ENCODE measurements at places on chromosomes 1 and 21.

DNA sequence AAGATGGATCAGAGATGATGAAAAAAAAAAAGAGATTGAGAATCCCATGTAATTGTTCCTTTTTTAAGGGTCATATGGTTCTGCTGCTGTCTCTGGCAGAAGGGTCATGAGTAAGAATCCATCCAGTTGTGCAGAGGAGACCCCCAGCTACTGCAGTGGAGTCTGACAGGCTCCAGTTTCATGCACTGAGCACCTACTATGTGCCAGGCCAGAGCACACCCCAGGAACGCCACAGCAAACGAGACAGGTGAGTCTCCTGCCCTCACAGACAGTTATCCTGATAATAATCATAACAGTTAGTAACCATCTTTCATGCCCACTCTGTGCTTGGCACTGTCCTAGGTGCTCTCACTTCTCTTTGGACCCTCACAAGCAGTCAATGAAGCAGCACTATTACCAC, 420.0 kb downstream of the MATN1 start:
- DNase-seq, result no peak

GRCh38 chr1:100785470-100786052, 66.0 kb downstream of the VCAM1 start:
- DNase-seq, result peak; percentile 95

DNA sequence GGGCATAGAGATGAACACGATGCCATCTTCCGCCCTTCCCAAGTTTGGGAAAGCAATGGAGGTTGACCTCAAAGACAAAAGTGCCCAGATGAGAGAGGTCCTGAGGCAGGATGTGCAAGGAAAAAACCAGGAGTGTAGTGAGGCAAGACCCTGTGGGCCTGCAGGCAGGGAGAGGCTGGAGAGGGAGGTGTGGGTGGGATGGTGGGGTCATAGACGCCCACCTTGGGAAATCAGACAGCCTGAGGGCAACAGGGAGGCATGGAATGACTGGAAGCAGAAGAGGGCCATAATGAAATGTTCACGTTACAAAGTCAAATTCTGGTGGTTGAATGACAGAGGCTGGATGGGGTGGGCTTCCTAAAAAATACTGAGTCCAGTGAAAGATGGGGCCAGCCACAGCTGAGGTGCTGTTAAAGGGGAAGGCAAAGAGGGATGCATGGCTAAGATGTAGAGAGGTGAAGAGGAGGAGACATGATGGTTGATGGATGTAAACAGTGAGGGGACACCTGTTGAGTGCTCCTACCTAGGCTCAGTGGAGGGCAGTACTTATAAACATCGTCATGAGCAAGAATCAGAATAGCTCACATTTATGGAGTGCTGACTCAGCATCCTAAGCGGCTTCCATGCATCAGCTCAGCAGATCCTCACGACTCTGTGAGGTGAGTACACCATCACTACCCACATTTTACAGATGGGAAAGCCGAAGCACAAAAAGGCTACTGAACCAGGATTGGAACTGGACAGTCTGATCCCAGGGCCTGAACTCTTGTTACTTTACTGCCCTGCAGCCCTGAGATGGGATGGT, 42.0 kb downstream of the GRIK3 start:
- DNase-seq, result no peak

- no peak for DNase-seq
Observed at GRCh38 chr21:39078322-39079065, 104.8 kb downstream of the PSMG1 start.

GRCh38 chr1:152546704-152547103, 19.9 kb downstream of the LCE3E start:
- no peak for DNase-seq

GRCh38 chr1:152436593-152437496, 22.8 kb upstream of the CRNN start:
- DNase-seq, result peak; percentile 39

- peak; percentile 9 for DNase-seq
Observed at GRCh38 chr1:14055442-14056223, 355.6 kb downstream of the PRDM2 start.

GRCh38 chr1:94084085-94084484, 36.9 kb downstream of the ABCA4 start:
- DNase-seq, result no peak

GRCh38 chr1:161727256-161727924, 6.0 kb downstream of the FCRLB start:
- DNase-seq, result peak; percentile 67

DNA sequence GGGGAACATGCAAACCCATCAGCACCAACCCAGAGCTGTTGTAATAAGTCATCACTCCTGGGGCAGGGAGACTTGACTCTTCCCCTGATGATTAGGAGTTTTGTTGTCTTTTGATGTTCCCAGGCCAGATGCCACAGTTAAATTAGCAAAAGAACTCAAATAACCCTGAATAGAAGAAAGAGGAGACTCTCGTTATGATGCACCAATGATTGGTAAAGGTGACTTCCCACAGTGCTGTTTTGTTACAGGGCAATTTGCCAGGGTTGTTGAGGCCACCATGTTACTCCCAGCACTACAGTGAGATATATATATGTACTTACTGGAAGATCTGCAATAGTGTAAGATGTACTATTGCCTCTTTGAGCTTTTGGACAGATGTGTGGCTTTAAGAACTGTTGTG, 24.3 kb upstream of the RCAN1 start:
- DNase-seq, result no peak

DNA sequence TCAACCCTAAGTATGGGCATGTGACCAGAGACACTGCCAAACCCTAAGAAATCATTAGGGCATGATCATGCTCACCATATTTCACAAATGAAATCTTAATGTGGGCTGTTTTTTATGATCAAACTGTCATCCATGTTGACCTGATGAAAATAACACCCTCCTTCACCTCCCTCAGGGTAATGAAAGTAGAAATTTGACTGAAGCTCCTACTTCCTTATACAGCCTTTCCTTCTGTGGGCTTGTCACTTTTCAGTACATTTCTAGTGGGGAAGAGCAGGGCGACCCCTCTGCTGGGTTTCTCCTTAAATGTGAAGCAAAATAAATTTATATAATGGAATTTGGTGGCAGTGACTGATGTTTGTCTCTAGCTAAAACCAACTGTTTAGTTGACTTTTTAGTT, 25.9 kb downstream of the IVNS1ABP start:
- DNase-seq, result no peak

DNA sequence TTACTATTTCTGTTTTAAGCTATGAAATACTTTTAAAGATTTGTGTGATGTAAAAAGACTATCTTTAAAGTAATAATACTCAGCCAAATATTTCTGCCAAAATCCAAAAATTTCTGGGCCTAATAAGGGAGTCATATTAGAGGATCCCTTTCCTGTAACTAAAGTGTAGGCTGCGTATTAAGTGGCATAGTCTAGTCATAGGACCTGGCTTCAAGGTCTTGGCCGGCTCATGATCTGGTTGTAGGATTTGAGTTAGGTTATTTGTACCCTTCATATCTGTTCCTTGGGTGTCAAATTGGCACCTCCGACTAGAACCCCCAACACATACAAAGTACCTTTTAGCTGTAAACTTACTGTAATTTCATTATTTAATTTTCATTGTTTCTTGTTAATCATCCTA, 107.8 kb downstream of the DYRK1A start:
- no peak for DNase-seq

GRCh38 chr1:67570486-67571143, 114.4 kb upstream of the GADD45A start:
- peak; percentile 90 for DNase-seq

- no peak for DNase-seq
Observed at GRCh38 chr1:5988596-5989285, 3.5 kb downstream of the NPHP4 start.

- no peak for DNase-seq
Observed at GRCh38 chr21:29104239-29104708, 26.2 kb upstream of the MAP3K7CL start.

GRCh38 chr1:44802306-44803061, 2.3 kb downstream of the PLK3 start:
- DNase-seq, result no peak

DNA sequence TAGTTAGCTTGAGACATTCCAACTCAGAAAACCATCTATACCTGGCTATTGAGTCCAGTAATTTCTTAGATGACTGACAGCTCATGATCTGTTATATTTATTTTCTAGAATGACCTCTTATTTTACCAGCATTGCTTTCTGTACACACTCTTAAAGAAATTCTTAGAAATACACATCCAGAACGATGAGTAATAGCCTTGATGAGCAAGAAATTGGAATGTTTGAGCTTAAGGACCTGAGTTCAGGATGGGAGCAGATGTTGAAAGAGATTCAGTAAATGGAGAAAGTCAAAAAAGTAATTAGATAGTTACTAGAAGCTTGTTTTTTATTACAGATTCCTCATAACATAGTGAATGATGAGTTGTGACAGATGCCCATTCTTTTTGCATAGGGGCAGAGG, 11.7 kb downstream of the PYHIN1 start:
- DNase-seq, result no peak

DNA sequence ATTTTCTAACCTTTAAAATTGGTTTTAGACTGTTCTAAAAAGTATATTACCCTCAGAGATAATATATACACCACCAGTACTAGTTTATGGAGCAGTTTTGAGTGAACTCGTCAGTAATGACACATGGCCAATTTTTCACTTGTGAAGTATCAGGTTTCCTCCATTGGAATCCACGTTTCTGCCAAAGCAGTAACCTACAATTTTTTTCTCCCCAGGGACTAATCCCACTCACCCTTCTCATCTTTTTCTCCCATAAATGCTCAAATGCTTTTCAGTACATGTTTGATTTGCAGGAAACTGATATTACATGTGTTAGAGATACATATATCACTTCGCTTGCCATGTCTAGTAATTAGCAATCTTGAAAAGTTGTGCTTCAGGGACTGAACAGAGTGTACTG, 94.1 kb downstream of the COL24A1 start:
- peak; percentile 9 for DNase-seq

DNA sequence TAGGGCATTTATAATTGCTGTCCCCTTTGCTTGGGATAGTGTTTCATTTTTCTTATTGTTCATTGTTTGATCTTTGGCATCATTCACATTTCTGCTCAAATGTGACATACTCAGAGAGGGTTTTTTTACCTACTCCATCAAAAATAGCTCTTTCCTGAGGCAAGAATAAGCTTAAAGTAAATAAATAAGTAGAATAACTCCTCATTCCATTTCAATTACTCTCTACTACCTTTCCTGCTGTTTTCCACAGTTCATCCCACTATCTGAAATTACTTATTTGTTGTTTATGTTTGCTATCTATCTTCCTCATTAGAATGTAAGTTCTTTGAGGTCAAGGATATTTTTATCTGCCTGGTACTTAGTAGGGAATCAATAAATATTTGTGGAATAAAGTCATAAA, 119.9 kb downstream of the LRRC40 start:
- no peak for DNase-seq

DNA sequence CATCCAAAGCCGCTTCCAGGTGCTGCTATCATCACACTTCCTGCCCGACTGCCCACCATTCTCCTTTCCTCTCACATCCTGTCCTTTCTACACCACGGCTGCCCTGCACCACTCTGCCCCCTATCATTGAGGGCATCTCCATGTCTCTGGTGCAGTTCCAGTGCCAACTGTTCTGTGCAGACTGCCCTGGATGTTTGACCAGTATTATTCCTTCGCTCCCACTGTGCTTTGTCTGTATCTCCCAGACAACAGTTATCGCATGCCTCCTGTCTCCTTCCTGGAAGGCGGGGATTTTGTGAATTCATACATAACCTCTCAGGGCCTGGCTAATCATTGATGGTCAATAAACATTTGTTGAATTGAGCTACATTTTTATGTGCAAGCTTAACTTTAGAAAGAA, 63.6 kb upstream of the GNG12 start:
- DNase-seq, result no peak

DNA sequence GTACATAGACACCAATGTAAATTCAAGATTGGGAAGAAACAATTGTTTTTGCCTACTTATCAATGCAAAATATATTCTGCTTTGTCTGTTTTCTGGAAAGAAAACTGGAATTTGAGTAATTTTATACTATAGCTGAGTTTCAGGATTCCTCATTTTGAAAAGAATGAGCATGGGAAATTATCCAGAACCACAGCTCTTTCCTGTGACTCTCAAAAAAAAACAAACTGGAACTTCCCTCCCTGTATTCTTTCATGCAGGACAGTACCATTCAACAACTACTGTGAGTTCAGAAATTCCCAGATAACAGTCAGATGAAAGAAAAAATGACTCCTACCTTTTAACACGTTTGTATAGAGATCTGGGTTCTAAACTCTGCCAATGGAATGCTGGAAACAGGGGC, 372.4 kb downstream of the TGFB2 start:
- DNase-seq, result peak; percentile 51

DNA sequence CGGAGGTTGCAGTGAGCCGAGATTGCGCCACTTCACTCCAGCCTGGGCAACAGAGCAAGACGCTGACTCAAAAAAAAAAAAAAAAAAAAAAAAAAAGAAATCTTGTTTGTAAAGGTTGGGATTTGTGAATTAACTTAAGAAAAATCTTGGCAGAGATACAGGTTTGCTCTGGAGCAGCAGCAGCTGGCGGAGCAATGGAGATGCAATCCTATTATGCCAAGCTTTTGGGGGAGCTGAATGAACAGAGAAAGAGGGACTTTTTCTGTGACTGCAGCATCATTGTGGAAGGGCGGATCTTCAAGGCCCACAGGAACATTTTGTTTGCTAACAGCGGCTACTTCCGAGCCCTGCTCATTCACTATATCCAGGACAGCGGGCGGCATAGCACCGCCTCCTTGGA, 5.6 kb downstream of the ZBTB8B start:
- no peak for DNase-seq

Measured in cardiac fibroblast (primary cell).